ENCODE measurements at places on chromosomes 5 and 9. TPM values are rescaled to one million over a fixed set of nuclear protein-coding genes. Genes with fewer than 3 reads are reported as not detected.

Gene LVRN
- total RNA-seq: under 0.01 TPM

Gene KCTD16
- total RNA-seq: 2.3 TPM

Gene SPDL1
- 35.2 TPM for total RNA-seq

Gene STC2
- total RNA-seq: 449 TPM

Gene LIFR
- total RNA-seq: 34.1 TPM

Gene AQP7
- not detected for total RNA-seq

Gene ADRB2
- total RNA-seq: 1.5 TPM

Gene GPR151
- total RNA-seq: not detected

Gene IFNK
- total RNA-seq: not detected

Gene STPG3
- total RNA-seq: not detected

Gene PCDHB16
- 0.19 TPM for total RNA-seq

Gene NNT
- 61.5 TPM for total RNA-seq

All from regular cardiac myocyte (primary cell).